ENCODE measurements at places on chromosomes 4 and X.

DNA sequence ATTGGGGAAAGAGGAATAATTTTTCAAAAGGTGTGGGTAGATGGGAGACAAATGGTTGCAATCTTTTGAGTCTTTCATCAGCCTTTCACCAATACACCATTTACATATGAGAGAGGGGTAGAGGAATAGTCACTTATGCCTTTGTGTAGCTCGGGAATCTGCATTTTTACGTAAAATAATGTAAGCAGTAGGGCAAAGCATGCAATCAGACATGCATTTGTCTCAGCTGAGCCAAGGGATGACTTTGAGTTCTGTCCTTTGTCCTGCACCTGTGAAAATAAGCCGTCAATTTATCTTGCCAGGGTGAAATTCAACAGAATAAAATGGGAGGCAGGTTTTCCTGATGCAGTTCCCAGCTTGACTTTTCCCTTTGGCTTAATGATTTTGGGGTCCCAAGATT lies 1473.4 kb upstream of the TENM3 start:
- H3K4me1 ChIP-seq: no peaks in the 10 kb centered on the region
- H3K36me3 ChIP-seq: no peaks in the 10 kb centered on the region
- no peak overlapping the region for H3K27ac ChIP-seq
- DNase-seq: no peak
- no peak overlapping the region for H3K4me3 ChIP-seq

GRCh38 chr4:65645185-65645584 lies 25.1 kb downstream of the EPHA5 start:
- no peaks in the 10 kb centered on the region for H3K36me3 ChIP-seq
- H3K4me1 ChIP-seq: no peaks in the 10 kb centered on the region
- no peak overlapping the region for H3K4me3 ChIP-seq
- no peaks in the 10 kb centered on the region for H3K27me3 ChIP-seq

- no peaks in the 10 kb centered on the region for H3K36me3 ChIP-seq
- no peak overlapping the region for H3K27ac ChIP-seq
- H3K4me1 ChIP-seq: no peaks in the 10 kb centered on the region
- no peak for DNase-seq
These were observed 10.6 kb downstream of the ABCD1 start for GRCh38 chrX:153735274-153735673.

GRCh38 chrX:8484360-8484949 lies 19.8 kb downstream of the VCX3B start:
- DNase-seq: no peak
- no peak overlapping the region for H3K27ac ChIP-seq
- no peaks in the 10 kb centered on the region for H3K4me1 ChIP-seq
- no peaks in the 10 kb centered on the region for H3K27me3 ChIP-seq

GRCh38 chr4:27873596-27873995 lies 1013.0 kb downstream of the STIM2 start:
- H3K4me1 ChIP-seq: no peaks in the 10 kb centered on the region
- H3K4me3 ChIP-seq: no peak overlapping the region
- H3K27ac ChIP-seq: no peak overlapping the region
- H3K36me3 ChIP-seq: no peaks in the 10 kb centered on the region

- no peak for DNase-seq
- H3K27me3 ChIP-seq: no peaks in the 10 kb centered on the region
- H3K4me3 ChIP-seq: no peak overlapping the region
- H3K27ac ChIP-seq: no peak overlapping the region
These were observed 46.3 kb downstream of the TEX13B start for GRCh38 chrX:107935664-107936433.

GRCh38 chr4:54254116-54254914 lies 25.2 kb downstream of the PDGFRA start:
- no peaks in the 10 kb centered on the region for H3K36me3 ChIP-seq
- DNase-seq: no peak
- no peak overlapping the region for H3K4me3 ChIP-seq
- no peak overlapping the region for H3K27ac ChIP-seq
- no peaks in the 10 kb centered on the region for H3K4me1 ChIP-seq
